ENCODE measurements at places on chromosomes 5 and 9. TPM values are rescaled to one million over a fixed set of nuclear protein-coding genes. Genes with fewer than 3 reads are reported as not detected.

DNA sequence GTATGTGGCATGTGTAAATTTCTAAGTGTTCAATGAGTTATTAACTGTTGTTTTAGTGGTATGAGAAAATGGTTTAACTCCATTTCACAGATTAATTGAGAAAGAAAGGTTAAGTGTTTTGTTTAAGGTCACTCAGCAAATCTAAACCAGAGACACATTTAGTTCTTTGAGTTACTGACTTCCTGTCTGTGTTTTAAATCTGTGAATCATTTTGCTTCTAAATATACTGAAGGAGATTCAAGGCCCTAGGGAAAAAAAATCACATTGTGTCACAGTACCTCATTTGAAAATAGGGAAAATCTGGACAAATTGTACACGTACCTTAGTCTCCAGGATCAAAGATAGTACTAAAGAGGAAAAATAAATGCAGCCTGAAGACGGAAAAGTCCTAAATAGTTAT is 368.2 kb downstream of the TMEM161B start:
- no peak for DNase-seq

GRCh38 chr5:138275379-138275782 is 960 bp upstream of the GFRA3 start:
- no peak for DNase-seq

DNA sequence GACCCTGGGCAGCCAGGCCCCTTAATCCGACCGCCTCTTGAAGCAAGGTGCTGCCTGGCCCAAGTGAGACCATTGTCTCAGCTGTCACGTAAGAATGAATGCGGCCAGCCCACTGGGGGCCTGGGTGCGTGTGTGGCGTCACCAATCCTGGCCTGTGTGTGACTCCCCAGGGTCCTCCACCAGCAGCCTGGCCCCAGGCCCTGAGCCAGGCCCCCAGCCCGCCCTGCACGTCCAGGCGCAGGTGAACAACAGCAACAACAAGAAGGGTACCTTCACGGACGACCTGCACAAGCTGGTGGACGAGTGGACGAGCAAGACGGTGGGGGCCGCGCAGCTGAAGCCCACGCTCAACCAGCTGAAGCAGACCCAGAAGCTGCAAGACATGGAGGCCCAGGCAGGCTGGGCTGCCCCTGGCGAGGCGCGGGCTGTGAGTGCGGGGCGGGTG is 124.2 kb downstream of the WNK2 start:
- DNase-seq = peak; percentile 4

DNA sequence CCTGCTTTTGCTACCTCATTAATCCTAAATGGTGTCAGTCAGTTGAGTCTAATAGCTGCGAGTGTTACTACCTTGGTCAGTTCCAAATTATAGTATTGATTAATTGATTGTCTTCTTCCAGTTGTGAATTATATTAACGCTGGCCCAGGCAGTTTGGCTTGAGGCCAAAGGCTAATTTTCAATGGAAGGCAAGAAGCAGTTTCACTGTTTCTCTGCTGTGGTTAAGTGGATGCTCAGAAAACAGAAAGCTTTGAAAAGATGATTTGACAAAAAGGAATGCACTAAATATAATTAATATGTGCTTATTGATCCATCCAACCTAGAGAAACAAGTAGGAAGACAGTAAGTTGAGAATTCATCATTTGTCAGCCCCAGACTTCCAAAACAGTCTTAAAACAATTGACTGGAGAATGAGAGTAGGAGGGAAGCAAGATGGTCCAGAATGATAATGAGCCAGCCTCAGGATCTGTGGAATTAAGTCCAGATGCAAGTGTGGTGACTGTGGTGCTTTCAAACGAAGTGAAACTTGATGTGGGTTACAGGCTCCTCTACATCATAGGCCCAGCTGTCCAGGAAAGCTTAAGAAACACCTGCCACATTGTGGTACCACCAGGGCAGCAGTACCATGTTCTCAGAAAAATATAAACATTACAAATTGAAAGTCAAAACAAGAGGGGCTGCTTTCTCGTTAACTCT is 1371.0 kb upstream of the DMAC1 start:
- DNase-seq = no peak

GRCh38 chr5:124706051-124706450 is 40.4 kb downstream of the ZNF608 start:
- DNase-seq = no peak

- DNase-seq = peak; percentile 72
Observed at GRCh38 chr9:137167747-137168572, 1.9 kb downstream of the LRRC26 start.

DNA sequence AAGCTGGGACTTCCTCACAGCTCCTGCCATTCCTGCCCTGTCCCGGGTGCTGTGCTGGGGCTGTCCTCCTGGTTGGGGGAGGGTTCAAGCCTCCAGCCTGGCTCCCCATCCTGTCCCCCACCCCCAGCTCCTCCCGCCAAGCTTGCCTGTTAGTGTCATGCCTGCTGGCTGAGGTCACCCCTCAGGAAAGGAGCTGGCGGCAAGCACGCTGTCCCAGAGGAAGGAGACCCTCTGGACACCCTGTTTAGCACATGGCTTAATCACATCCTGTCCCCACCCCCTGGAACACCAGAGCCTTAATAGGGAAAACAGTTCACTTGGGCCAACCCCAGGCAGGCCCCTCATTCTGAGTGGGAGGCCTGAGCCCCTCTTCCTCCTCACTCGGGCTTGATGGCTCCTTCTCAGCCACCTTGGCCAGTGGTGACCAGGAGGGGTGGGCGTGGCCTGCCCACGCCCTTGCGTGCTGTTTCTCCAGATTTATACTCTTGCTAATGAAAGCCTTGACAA is 9.2 kb upstream of the PHYHD1 start:
- DNase-seq = no peak

DNA sequence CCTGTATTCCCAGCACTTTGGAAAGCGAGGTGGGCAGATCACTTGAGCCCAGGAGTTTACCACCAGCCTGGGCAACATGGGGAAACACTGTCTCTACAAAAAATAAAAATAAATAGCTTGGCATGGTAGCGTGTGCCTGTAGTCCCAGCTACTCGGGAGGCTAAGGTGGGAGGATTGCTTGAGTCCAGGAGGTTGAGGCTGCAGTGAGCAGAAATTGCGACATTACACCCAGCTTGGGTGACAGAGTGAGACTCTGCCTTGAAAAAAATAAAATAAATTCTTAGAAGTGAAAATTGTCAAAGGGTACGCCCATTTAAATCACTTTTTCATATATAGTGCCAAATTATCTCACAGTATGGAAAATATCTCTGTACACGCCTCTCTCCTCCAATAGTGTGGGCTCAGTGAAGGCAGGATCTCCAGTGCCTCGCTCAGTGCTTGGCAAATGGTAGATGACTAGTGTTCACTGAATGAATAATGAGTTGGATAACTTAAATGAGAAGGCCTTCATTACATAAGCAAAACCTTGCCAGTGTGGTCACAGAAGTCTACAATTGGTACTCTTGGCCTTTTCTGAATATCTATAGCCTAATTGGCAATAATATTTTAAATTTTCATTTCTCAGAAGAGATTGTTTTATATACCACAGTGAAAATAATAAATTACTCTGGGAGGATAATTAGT is 9.4 kb upstream of the CCL28 start:
- no peak for DNase-seq

SEMA4D gene
- 29.1 TPM for total RNA-seq

PCSK1 gene
- total RNA-seq = not detected

DNA sequence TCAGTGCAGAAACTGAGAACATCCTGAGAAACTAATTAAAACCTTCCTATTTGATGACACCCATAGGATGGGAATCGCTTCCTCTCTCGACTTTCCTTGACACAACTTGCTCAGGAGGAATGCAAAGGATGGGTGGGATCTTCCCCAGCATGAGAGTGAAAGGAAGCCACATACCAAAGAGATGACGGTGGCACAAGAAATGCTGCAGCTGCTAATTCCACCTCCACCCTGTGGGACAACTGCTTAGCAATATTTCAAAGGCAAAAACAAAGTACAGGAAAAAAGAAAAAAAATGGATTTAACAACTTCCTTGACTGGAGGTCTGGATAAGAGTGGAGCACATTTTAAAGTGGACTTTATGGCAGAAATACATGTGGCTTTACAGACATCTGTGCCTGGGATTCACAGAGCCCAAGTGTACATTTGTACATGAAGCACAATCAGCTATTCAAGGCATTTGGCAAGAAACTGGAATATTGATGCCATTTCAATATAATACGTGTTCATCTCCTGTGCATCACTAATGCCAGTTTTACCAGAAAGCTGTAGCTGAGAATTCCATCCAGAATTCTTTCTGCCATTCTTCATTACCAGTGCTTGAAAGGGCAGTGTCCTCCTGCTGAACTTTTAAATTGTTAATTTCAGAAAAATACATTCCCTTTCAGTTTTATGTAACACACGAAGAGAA is 359.2 kb upstream of the ACTBL2 start:
- DNase-seq = no peak

DNA sequence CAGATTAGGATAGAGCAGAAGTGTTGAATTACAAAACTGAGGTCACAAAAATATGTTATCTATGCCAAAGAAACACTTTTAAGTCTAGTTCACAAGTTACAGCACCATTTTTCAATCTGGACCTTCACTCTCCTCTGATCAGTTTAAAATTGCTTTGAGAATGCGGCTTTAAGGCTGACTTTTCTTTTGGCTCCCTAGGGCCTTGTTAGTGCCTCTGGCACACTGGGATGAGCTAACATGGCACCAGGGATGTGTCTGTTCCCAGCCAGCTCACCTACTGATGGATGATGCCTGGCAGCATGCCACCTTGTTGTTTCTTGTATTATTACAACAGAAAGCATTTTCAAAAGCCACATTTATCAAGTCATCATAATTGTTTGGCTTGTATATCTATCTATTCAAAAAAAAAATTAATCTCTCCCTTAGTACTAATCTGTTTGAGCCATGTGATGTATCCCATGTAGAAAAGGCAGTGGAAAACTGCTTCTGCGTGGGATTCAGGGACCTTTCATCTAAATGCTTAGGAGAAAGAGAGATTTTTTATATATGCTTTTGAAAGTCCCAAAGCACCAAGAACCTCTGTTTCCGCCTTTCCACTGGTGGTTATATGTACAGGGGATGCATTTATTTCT is 46.6 kb downstream of the ADAMTSL1 start:
- no peak for DNase-seq

GRCh38 chr5:108528655-108529054 is 146.8 kb upstream of the FBXL17 start:
- DNase-seq = no peak

GRCh38 chr5:25568989-25569625 is 924.3 kb upstream of the CDH10 start:
- no peak for DNase-seq

GRCh38 chr9:34171753-34172535 is 6.9 kb upstream of the UBAP1 start:
- DNase-seq = peak; percentile 32

TGFBI gene
- total RNA-seq = 26.4 TPM

DNA sequence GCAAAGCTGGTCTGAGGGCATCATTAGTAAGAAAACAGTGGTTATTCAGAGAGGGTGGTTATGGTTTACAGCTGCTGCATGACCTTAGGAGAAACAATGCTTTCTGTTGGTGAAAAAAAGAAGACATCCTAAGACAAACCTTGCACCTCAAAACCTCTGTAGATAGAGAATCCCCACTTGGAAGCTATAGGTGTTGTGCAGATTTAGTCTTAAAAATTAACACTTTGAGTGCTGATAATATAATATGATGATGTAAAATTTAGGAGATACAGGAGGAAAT is 1.4 kb upstream of the PTTG1 start:
- no peak for DNase-seq

- DNase-seq = no peak
Observed at GRCh38 chr5:43369651-43370050, 42.5 kb downstream of the CCL28 start.

- DNase-seq = no peak
Observed at GRCh38 chr5:137573376-137573775, 74.2 kb upstream of the SPOCK1 start.

MOB3B gene
- total RNA-seq = 18.3 TPM

- DNase-seq = no peak
Observed at GRCh38 chr5:148820461-148821395, 5.7 kb upstream of the ADRB2 start.

- no peak for DNase-seq
Observed at GRCh38 chr5:55993013-55993412, 1.8 kb downstream of the IL6ST start.

DNA sequence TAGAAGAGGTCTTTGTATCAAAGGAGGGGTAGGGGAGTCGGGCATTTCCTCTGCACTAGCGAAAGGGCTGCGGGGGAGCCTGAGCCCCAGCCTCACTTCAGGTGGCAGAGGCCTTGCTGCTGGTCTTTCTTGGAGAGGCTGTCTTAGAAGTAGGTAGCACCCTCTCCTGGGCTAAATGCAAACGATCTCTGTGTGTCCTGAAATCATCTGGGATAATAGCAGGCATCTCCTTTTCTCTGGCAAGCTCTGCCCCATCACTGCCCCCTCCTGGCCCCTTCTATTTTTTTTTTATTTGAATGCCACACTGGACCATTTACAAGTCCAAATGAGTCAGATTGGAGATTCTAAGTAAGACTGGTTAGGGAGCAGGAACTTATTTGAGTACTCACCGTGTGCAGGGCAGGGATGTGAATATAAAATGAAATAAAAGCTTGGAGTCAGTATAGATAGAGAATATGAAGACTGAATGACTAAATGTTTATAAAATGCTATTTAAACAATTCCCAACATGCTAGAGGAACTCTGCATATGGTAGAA is 137.1 kb downstream of the FGF1 start:
- peak; percentile 41 for DNase-seq

LRRC14B gene
- not detected for total RNA-seq

ZFAND5 gene
- total RNA-seq = 84.9 TPM

MAP1B gene
- 38.9 TPM for total RNA-seq

DNA sequence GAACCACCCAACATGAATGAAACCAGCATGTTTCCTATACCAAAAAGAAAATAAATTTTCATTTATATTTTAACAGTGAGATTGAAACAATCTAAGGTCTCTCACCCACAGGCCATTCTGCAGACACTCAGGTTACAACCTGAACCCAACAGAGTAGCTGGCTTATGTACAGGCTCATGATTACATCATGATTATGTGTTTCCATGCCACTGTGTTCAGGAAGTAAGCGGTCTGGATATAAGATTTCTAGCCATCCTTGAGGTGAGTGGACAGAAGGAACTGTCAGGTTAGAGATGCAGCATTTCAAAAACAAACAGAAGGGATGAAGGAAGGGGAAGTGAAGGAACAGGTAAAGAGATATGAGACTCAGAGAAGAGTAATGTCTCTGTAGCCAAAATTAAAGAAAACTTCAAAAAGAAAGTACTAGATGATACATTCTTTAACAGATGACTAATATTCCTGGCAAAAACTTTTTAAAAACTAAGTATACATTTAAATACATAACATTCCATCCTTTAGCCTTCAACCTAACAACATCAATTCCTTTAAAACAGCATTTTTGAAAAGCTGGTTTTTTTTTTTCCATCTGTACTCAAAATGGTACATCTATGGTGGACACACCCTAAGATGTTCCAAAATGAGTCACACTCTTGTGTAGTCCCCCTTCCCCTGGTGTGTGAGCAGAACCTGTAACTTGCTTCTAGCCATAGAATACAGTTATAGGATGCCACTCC is 119.8 kb downstream of the LPAR1 start:
- DNase-seq = no peak

- DNase-seq = no peak
Observed at GRCh38 chr5:141095263-141095641, 837 bp downstream of the PCDHB2 start.
